ENCODE measurements at places on chromosomes 12 and 14.
A peak's percentile ranks its signal among the peaks of the same experiment; 100 is the strongest.

DNA sequence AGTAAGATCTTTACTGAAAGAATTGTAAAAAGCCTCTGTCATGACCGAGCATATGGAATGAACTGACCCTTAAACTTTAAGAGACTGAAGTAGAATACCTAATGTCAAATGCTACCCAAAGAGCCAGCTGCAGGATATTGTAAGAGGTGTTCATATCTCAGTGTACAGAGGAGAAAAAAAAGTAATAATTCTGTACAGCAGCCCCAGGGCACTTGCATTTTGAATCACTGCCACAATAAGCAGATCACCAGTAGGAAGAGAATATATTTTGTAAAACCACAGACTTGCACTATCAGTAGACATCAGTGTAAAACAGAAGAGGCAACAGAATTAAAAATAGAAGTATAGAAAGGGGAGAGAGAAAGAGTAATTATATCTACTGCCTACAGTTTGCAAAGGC is 162.6 kb downstream of the PPFIA2 start:
- DNase-seq: no peak

- no peak for DNase-seq
Measured at GRCh38 chr12:48414021-48414420, 58.3 kb upstream of the ANP32D start.

GRCh38 chr14:38290601-38291188 is 34.8 kb upstream of the CLEC14A start:
- no peak for DNase-seq

GRCh38 chr14:104262515-104263514 is 124.4 kb downstream of the KIF26A start:
- DNase-seq: peak; percentile 16

DNA sequence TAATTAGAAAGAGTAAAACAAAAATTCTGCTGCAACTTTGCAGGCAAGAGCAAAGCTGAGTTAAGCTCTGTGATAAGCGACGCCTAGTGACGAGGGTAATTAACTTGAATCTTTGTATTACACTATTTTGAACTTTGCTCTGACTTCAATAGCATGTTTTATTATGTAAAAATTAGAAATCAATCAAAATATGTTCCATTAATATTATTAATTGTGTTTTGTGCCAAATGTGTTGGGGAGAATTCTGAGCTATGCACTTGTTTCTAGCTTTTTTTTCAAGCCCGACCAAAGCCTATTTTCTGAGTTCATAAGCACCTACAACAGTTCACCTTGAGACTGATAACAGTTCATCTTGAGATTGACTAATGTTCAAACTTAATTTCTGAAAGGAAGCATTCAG is 90.1 kb upstream of the PDE3A start:
- DNase-seq: no peak

Measured in mesothelial cell of epicardium (in vitro differentiated cells).